ENCODE measurements at places on chromosomes 2 and 18.

DNA sequence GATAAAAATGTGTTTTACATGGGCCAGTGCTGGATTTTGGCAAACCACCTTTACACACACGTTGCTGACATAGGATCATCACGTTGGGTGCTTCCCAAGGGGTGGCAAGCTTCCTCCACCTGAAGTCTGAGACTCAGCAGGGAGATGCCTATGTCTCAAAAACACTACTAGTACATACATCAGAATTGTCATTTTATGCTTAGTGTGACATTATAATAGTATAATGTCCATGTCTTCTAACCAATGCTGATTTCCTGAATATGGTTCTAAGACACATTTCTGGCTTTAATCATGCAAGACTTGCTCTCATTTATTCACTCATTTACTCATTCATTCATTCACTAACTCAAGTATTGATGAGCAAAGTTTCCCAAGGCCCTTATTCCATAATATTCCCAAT is 322.3 kb downstream of the LNPK start:
- DNase-seq: no peak

- DNase-seq: no peak
Observed at GRCh38 chr2:67065046-67065445, 332.1 kb upstream of the ETAA1 start.

GRCh38 chr18:29003194-29003593 is 826.3 kb upstream of the CDH2 start:
- DNase-seq: no peak

DNA sequence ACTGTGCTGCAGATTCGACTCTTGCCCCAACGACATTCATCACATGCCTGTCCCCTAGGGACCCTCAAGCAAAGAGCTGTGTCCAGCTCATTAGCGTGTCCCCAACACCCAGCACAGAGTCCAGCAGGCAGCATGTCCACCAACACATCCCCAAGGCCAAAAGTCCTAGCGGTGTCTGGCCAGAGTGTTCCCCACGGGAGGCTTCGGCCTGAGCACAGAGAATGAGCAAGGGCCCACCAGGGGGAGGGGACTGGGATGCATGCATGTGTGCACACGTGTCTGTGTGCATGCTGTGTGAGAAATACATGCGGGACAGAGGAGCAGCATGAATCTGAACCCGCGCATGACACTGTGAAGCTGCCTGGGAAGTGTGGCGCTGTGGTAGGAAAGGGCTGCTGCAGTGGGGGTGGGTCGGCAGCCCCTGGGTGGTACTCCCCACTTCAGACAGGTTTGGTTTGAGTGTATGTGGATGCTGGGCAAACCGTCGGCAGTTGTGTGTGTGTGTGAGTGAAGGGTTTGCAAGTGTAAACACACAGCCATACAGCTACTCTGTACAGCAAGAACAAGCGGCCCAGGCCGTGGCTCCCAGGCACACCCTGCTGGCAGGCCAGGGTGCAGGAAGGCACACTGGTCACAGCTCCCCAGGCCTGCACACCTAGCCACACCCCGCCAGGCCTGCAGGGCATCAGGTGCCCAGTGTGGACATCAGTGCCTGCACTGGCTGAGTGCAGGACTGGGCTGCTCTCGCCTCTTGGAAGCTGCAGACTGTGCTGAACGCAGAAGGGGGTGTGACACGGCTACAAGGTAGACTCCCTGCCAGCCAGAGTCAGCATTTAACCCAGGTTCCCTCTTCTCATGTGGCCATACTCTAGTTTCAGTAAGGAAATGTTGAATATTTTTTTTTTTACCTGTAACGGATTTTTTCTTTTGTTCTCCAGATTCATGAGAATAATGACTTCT is 19.5 kb upstream of the HES6 start:
- no peak for DNase-seq

- DNase-seq: no peak
Observed at GRCh38 chr2:223649554-223650533, 47.7 kb upstream of the SCG2 start.

- no peak for DNase-seq
Observed at GRCh38 chr18:10775026-10775425, 249.2 kb downstream of the NAPG start.

GRCh38 chr2:48901015-48901343 is 145.5 kb upstream of the LHCGR start:
- no peak for DNase-seq

DNA sequence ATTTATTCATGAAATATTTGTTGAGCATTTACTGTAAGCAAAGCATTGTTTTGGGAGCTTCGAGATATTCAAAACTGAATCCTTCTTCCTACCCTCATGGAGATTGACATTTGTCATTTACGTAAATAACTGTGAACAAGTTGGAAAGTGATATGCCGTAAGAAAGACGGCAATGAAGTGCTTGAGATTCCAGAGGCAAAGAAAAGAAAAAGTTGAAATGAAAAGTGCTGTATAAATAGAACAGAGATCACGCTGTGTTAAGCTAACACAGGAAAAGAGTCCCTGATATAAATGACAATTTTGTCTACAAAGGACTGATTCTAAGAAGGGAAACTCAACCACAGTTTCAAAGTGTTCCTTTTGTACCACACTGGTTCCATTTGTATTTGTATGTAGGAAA is 1.8 kb downstream of the CHRNA1 start:
- DNase-seq: no peak

DNA sequence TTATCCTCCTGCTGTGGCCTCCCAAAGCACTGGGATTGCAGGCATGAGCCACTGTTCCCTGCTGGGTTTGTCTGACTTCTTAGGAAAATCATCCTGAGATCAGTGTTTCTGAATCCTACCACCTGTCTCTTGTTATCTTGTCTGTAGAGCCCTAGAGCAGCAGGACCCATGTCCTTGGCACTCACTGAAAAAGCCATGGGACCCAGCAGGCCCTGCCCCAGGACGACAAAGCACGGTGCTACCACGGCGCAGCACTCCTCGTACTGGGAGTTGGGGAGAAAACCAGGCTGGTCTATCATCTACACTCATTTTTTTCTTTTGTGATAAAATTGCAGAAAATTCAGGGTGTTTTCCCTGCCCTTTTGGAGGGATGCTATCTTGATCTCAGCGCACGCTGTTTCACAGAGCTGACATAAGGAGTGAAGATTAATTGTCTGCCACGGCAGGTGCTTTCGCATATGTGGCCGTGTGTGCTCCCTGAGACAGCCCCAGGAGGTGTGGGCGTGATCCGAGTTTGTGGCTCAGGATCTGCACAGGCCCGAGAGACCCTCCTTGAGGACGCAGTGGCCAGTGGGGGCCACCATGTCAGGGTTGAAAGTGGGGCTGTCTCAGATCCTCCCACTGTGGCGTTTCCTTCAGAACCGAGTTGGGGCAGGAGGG is 179.1 kb downstream of the LDLRAD4 start:
- no peak for DNase-seq

- DNase-seq: no peak
Observed at GRCh38 chr2:1927896-1928568, 183.7 kb upstream of the PXDN start.

GRCh38 chr18:9673296-9674251 is 34.5 kb upstream of the RAB31 start:
- DNase-seq: peak; percentile 80

DNA sequence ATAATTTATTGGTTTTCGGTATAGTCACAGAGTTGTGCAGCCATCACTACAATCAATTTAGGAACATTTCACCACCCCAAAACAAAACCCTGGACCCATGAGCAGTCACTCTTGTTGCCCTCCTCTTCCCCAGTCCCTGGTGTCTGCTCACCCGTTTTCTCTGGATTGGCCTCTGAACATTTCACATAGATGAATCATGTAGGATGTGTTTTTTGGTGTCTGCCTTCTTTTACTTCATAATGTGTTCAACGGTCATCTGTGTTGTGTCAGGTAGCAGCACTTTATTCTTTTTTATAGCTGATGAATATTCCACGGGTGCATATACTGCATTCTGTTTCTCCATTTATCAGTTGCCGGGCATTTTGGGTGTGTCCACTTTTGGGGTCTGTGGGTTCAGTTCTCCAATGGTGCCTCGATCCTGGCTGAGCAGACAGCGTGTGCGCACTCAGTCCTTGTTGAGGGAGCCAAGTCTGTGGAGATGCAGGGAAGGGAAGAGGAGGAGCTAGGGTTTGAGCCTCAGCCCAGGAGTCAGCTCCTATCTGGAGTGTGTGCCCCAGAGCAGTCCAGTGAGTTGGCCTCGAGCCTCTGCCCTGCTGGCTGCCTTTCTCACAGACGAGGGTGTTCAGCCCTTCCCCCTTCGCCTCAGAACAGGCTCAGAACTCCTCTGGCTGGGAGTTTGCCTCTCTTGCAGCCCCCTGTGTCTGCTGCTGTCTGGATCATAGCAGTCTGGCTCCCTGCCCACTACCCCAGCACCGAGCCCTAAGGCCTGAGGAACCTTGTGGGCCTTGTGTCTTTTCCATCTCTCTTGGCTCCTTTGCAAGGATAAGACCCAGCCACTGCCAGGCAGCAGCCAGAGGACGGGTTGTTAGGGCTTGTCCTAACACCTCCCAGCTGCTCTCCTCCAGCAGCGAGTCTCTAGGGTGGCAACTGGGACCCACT is 18.0 kb downstream of the C2orf74 start:
- DNase-seq: peak; percentile 56

DNA sequence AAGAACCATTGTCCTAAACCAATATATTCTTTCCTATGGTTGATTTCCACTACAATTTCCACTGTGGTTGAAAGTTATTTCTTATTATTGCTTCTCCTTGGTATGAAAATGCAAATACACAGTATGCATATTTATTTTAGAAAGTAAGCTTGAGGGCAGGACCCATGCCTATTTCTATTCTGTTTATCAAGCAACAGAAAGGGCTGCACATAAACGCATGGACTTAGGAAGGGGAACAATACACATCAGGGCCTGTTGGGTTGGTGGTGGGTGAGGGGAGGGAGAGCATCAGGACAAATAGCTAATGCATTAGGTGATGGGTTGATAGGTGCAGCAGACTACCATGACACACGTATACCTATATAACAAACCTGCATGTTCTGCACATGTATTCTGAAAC is 20.7 kb downstream of the SLC4A3 start:
- no peak for DNase-seq

DNA sequence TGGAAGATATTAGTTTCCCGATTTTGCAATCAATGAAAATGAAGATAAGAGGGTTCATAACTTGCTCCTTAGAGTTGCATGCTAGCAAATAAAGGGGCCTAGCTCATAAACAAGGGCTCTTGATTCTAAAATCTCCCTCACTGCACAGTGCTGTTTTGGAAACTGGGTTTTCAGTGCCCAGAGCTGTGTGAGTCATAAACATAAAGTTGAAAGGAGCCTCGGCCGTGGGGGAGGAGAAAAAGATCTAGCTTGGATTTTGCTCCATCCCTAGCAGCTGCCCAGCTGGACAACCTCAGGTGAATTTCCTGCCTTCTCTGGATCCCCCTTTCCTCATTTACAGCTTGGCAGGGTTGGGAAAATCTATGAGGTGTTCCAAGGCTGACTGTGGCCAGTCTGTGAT is 42.5 kb downstream of the LYPD1 start:
- peak; percentile 27 for DNase-seq

DNA sequence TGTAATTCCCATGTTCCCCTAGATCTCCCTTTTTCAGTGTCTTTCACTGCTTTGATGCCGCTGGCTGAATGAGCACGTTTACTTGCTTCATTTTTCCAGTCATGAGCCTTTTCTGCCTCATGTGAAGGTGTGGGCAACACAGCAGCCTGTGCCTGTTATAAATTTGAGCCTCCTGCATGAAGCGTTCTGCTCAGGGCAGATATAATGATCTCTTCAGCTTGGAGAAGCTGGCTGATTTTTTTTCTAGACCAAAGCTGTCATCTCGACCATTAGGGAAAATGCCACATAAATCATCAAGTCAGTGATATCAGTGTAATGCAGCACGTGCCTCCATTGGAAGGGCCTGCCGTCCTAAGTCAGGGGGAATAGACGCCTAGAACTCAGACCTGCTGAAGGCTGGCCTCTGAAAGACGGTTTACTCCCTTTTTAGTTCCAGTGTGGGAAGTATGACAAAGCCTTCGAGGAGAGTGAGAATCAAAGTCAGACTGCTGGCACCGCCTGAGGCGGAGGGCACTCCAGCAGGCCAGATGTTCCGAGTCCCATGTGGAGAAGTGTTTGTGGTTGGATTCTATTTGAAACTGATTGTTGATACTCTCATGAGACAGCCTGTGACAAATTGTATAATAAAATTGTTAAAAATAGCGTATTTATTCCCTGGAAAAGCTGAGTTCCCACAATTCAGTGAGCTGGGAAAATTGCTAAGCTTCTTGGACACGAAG is 196.5 kb downstream of the MYO1B start:
- DNase-seq: peak; percentile 82

DNA sequence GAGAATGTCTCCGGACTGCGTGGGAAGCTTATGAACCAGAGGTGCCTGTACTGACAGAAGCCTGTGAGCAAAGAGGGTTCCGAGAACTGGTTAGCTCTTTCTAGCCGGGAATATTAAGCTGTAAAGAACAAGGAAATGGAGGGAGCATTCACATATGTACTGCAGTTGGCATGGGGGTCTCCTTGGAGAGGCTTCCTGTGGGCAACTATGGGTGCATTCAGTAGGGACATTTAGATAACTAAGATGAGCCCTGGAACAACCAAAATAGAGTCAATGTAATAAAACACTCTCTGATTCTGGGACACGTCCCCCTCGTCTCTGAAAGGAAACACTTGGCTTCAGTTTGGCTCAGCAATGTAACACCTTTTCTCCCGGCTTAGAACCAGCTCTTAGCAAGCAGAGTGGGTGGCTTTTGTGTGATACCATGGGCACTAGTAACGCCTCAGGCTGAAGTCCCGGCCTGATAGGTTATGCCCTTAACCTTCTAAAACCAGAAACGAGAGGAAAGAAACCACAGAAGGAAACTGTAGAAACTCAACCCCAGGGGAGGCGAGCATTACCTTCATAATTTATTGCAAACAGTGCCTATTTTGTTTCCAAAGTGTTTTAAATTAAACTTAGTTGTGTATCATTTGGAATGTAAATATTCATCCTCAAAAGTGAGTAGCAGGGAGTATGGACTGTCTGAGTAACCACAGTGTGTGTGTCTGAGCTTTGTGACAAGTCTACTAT is 48.8 kb upstream of the LPIN2 start:
- no peak for DNase-seq

GRCh38 chr2:174738841-174739240 is 25.4 kb downstream of the CHRNA1 start:
- no peak for DNase-seq

- no peak for DNase-seq
Observed at GRCh38 chr2:37321029-37321682, 3.5 kb downstream of the PRKD3 start.

GRCh38 chr2:240930631-240931318 is 24.6 kb downstream of the CROCC2 start:
- DNase-seq: no peak

DNA sequence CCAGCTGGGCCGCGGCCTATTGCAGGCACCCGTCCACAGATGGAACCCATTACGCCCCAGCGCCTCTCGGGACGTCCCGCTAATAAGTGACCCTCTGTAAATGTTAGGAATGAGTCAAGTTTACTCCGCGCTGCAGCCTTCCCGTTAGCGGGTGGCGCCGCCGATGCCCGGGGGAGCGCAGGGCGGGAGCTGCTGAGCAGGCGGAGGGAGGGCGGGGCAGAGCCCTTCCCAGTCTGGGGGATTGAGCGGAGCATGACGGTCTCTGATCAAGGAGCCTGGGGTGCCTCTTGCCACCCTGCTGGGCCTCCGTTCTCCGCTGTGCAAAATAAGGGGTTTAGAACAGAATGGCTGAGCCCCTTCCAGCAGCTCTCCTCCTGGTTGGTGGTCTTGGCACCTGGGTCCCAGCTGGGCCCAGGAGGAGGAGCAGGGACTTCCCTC is 10.5 kb downstream of the CROCC2 start:
- DNase-seq: peak; percentile 95

- DNase-seq: no peak
Observed at GRCh38 chr18:13543811-13544732, 182.3 kb downstream of the FAM210A start.

- DNase-seq: no peak
Observed at GRCh38 chr18:70263336-70263735, 25.5 kb upstream of the SOCS6 start.

GRCh38 chr18:64380117-64380516 is 231.2 kb upstream of the LINC00305 start:
- no peak for DNase-seq

Data from AG08395 (cell line).